ENCODE measurements at places on chromosomes 13 and 19.

GRCh38 chr19:29107831-29108230 is 105.1 kb downstream of the UQCRFS1 start:
- no peak for DNase-seq

- no peak for DNase-seq
Observed at GRCh38 chr13:75226733-75227435, 255.1 kb downstream of the TBC1D4 start.

DNA sequence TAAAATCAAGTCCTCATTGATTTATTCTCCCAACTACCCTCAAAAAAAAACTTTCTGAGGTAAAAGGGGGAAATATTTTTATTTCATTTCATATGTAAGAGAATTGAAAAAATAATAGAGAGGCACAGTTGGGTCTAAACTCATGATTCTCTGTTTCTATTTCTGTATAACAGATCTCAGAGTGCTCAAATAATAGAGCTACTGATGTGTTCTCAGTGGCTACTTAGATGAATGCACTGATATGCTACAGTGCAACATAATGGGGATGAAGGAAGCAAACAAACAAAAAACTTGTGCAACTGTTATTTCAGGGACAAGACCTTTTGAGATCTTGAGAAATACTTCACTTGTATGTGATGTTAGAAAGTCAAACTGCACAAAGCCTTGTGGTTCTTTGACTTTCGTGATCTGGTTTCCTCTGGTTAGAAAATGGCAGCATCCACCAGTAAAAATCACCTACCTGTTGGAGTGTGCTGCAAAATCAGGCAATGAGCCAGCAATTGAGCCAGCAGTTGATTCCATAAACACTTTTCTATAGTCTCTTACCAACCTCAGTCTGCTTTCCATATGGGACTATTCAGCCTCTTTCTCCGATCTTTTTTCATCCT is 9.7 kb upstream of the DACH1 start:
- DNase-seq = no peak

DNA sequence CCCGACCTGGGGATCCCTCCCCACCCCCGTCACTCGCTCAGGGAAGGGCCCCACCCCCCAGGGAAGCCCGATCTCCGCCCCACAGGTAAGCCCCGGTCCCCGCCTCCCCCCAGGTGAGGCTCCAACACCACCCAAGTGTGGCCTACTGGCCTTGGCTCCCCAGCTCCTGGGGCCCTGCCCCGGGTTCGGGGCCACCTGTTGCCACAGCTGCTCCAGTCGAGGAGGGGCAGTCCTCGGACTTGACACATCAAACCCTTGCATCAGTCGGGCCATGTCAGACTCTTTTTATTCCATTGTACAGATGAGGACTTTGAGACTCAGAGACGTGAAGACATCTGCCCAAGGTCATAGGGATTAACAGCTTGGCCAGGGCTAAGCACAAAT is 512 bp downstream of the CC2D1A start:
- DNase-seq = no peak

- DNase-seq = no peak
Observed at GRCh38 chr19:46461537-46461936, 9.8 kb downstream of the PNMA8A start.

DNA sequence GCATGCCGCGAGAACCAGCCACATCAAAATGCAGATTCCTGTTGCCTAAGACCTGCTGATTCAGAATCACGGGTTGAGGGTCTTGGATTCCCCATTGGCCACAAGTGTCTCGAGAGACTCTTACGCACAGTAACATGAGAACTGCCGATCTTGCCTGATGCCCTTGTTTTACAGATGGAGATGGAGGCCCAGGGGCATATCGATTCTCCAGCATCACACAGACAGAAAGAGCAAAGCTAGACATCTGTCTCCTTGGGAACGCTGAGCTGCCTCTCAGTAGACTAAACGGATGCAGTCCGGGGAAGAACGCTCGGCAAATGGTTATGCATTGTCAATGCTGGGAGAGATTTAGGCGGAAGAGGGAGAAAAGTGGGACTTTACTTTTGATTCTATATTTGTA is 5.4 kb downstream of the NLRP12 start:
- no peak for DNase-seq

- no peak for DNase-seq
Observed at GRCh38 chr13:66723576-66723975, 506.6 kb downstream of the PCDH9 start.

DNA sequence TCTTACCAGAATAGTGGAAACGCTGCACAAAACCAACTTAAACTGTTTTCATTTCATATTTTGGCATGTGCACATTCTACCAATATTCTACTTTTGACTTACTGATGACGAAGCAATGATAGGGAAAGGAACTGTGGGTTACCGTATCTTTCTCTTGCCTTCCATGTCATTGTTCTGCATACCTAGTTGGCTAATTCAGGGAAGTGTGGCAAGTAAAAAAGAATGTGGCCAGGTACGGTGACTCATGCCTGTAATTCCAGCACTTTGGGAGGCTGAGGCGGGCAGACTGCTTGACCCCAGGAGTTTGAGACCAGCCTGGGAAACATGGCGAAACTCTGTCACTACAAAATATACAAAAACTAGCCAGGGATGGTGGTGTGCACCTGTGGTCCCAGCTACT is 108.2 kb downstream of the SIPA1L3 start:
- no peak for DNase-seq

DNA sequence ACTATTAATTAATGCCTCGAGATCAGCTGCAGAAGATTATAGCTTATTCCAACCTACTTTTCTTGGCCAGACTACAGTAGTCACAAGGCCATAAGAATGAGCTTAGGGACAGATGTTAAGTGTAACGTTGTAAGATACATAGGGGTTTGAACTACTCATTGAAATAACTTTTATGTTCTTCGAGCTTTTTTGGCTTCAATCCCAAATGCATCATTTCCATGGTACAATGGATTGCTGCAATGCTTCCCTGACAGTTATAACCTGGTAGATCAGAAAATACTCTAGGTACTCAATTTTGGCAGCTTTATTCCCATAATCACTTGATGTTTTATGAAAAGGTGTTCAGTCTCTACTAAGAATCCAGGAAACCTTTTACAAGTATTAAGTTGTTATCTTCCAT is 2216.7 kb upstream of the PCDH20 start:
- DNase-seq = no peak

- no peak for DNase-seq
Observed at GRCh38 chr13:70613295-70613694, 505.0 kb upstream of the KLHL1 start.

DNA sequence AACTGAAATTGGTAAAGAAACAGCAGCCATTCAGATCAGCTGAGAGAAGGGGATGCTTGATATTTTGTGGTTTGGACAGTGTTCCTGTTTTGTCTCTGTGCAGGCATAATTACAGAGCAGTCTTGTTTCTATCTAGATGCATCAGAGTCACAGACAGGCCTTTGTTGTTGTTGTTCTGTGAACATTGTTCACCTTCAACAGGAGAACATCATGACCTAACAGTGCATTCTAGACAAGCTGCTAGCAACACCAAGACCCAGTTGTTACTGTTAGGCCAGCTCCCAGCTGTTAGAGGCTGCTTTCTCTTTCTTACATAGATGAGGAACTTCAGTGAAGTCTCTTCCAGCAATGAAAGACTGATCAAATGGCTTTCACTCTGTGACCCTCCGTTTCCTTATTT is 8.5 kb upstream of the LSR start:
- DNase-seq = no peak

DNA sequence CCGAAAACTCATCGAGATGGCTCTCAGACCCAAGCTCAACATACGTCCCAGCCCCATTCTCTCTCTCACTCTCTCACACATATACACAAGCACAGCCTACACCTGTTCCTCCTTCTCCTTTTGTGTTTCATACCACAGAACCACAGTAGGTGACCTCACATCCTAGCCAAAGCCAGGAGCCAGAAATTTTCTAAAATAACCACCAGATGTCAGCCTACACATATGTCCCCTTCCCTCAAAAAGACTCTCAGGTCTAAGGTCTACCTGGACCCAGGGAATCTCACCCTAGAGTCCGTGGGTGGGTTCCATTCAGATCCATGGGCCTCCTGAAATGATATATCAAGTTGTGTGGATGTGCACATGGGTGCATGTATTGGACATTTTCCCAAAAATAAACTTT is 104.2 kb upstream of the IPO5 start:
- DNase-seq = no peak

- DNase-seq = no peak
Observed at GRCh38 chr13:25468325-25469168, 96.8 kb downstream of the ATP8A2 start.

- DNase-seq = peak; percentile 57
Observed at GRCh38 chr19:15379999-15380647, 536 bp upstream of the AKAP8 start.

- DNase-seq = no peak
Observed at GRCh38 chr13:23598369-23598768, 28.2 kb downstream of the TNFRSF19 start.

GRCh38 chr13:113935001-113935844 is 38.7 kb downstream of the C13orf46 start:
- no peak for DNase-seq

DNA sequence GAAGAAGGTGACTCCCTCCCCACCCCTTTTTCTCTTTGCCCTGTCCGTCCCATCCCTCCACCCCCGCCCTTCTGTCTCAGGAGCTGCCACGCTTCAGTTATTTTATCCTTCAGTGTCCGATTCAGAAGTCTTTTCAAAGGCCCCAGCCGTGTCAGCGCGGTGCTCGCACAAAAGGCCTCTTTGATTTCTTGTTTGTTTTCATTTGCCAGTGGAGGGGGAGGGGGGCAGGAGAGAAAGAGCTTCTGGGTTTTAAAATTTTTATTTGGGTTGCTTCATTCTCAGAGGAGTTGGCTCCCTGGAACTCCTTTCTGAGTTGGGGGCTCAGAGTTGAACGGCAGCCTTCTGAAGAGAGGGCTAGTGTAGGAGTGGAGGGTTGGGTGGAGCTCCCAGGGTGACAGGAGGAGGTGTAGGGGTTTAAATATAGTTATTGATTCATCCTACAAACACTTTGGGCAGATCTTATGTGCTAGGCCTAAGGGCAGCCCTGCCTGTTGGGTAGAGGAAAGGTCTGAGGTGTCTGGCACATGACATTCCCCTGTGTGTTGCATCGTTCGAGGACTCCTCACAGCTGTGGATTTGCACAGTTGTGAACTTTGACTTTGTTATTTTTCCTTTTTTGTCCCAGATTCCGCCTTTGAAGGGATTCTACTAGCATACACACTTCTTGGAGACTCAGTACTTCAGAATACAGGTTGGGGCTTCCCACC is 36.8 kb downstream of the NFIX start:
- DNase-seq = no peak

GRCh38 chr19:10583036-10583776 is 3.9 kb downstream of the AP1M2 start:
- DNase-seq = no peak

DNA sequence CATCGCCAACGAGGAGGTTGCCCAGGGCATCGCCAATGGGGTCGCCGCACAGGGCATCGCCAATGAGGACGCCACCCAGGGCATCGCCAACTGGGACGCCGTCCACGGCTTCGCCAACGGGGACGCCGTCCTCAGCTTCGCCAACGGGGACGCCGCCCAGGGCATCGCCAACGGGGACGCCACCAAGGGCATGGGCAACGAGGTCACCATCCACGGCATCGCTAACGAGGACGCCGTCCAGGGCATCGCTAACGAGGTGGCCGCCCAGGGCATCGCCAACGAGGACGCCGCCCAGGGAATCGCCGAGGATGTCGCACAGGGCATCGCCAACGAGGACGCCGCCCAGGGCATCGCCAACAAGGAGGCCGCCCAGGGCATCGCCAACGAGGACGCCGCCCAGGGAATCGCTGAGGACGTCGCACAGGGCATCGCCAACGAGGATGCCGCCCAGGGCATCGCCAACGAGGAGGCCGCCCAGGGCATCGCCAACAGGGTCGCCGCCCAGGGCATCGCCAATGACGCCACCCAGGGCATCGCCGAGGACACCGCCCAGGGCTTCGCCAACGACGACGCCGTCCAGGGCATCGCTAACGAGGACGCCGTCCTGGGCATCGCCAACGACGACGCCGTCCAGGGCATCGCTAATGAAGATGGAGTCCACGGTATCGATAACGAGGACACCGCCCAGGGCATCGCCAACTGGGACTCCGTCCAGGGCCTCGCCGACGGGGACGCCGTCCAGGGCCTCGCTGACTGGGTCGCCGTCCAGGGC is 945.7 kb downstream of the TUBA3C start:
- no peak for DNase-seq

DNA sequence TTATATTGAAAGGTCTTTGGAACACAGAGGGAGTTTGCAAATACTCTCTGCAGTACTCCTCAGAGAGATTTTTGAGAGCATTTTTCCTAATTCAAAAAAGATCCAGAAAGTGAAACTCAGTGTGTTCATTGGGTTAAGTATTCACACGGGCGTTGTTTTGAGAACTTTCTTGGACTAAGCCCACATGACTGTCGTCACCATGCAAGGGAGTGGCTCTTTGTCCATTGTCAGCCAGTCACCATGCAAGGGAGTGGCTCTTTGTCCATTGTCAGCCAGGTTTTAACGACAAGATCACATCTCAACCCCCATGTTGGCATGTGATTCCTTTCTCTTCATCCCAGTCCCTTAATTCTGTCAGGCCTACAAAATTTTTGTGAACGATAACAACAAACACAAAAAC is 81.2 kb upstream of the STK24 start:
- no peak for DNase-seq

- no peak for DNase-seq
Observed at GRCh38 chr13:48976576-48977285, 1.0 kb downstream of the FNDC3A start.

DNA sequence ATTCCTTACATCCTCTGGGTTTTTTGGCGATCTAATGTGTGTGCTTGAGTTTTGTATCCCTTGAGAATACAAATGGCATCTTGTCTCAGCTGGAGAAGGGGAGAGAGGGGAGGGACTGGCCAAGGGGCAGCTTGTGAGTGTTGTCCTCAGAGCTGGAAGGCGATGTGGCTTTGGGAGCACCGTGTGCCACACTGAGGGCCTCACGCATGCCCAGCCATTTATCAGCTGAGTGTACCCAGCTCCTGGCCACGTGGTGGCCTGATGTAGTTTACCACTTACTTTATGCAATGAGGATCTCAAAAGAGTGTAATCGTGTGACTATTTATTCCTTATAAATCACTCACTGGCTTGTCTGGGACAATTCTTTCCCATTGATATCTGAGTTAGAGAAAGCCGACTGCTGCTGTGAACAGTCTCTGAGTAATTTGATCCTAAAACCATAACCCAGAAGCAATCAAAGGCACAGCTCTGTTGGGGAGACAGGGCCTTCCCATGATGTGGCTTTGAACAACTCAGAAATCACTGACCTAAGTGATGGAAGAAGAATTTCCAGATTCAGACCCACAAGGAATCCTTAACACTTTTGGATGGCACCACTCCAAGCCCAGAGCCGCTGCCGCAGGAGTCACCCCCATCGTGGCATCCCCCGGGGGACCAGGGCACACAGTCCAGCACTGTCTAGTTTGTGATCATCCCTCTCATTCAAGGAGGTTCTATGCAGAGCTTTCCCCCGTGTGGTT is 53.9 kb upstream of the MTIF3 start:
- no peak for DNase-seq

GRCh38 chr13:36919171-36919832 is 736 bp downstream of the SMAD9 start:
- peak; percentile 46 for DNase-seq

GRCh38 chr19:50628146-50628545 is 11.5 kb downstream of the SYT3 start:
- DNase-seq = no peak

All from NCI-H446 (cell line).